Spinal cord (tissue), 10 donors: ENCODE measurements at places on chromosomes 2 and 18. TPM values are rescaled to one million over a fixed set of nuclear protein-coding genes. Genes with fewer than 3 reads are reported as not detected.

GRCh38 chr2:28754321-28754720 is 2.7 kb downstream of the PPP1CB start:
- no peak overlapping the region for H3K27ac ChIP-seq
- no peaks in the 10 kb centered on the region for H3K27me3 ChIP-seq
- no peak overlapping the region for H3K4me3 ChIP-seq
- peaks cover 15% of the 10 kb centered on the region for H3K4me1 ChIP-seq
- no peaks in the 10 kb centered on the region for H3K36me3 ChIP-seq

GRCh38 chr2:27115519-27115918 is 3.4 kb downstream of the CGREF1 start:
- peaks cover 10% of the 10 kb centered on the region for H3K4me1 ChIP-seq
- no peak overlapping the region for H3K4me3 ChIP-seq
- no peak overlapping the region for H3K27ac ChIP-seq
- DNase-seq, result no peak
- H3K27me3 ChIP-seq, result peaks cover 9% of the 10 kb centered on the region

GRCh38 chr2:128786316-128786715 is 467.6 kb upstream of the HS6ST1 start:
- no peak overlapping the region for H3K4me3 ChIP-seq
- no peaks in the 10 kb centered on the region for H3K27me3 ChIP-seq
- peak overlapping the region; percentile 15 for H3K27ac ChIP-seq
- no peaks in the 10 kb centered on the region for H3K36me3 ChIP-seq
- peaks cover 44% of the 10 kb centered on the region for H3K4me1 ChIP-seq
- DNase-seq, result no peak

GRCh38 chr2:19360966-19361321 is 2.5 kb upstream of the OSR1 start:
- H3K36me3 ChIP-seq, result no peaks in the 10 kb centered on the region
- peaks cover 52% of the 10 kb centered on the region for H3K4me1 ChIP-seq
- no peak for DNase-seq
- H3K4me3 ChIP-seq, result peak overlapping the region; percentile 55
- H3K27me3 ChIP-seq, result peaks cover 92% of the 10 kb centered on the region

GRCh38 chr18:76394780-76395476 is 100.1 kb downstream of the ZNF516 start:
- peaks cover 32% of the 10 kb centered on the region for H3K4me1 ChIP-seq
- H3K27ac ChIP-seq, result no peak overlapping the region
- DNase-seq, result peak; percentile 25
- no peaks in the 10 kb centered on the region for H3K27me3 ChIP-seq
- H3K4me3 ChIP-seq, result no peak overlapping the region

DNA sequence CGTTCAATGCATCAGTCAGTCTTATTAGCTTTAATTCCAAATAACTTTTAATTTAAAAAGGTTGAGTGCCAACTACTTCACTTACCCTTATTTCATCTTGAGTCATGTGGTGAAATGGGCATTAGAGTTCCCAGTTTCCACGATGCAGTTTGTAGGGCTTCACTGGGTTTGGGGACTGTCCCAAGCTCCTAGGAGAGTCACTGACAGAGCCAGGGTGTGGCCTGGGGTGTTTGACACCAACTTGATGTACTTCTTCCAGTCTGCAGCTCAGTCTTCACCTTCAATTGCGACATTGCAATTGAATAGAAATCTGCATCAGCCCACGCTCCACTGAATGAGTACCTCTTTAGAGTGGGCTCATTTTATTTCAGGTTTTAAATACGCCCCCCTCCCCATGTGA is 165.3 kb downstream of the ARL4C start:
- no peaks in the 10 kb centered on the region for H3K27me3 ChIP-seq
- no peak overlapping the region for H3K27ac ChIP-seq
- H3K4me1 ChIP-seq, result peaks cover 8% of the 10 kb centered on the region
- no peak for DNase-seq

DNA sequence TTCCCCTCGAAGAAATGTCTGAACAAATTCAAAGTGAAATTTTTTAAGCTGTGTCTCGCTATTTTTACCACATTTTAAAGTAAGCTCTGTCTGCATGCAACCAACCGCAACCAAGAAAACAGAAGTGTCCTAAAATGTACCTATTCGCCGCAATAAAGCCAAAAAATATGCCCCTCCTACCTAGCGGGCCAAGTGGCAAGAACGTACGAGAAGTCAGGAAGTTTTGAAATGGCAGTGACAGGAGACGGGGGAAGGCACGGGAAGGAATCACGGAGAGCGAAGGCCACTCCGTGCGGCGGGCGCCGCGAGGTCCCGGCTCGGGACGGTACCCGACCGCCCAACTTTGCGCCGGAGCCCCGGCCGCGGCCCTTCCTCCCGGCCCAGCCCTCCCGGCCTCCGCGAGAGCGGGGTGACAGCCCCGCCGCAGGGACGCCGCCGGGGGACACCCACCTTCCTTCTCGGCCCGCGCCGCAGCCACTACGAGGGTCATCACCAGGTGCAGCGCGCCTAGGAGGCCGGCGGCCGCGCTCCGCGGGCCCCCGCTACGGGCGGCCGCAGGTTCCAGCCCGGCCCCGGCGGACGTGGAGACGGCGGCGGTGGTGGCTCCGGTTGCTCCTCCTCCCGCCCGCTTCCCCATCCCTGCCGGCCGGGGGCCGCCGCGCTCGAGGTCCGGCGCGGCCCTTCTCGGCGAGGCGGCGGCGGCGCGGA is 568 bp downstream of the TMEM131 start:
- peak overlapping the region; percentile 64 for H3K4me3 ChIP-seq
- peak overlapping the region; percentile 96 for H3K27ac ChIP-seq
- H3K27me3 ChIP-seq, result no peaks in the 10 kb centered on the region
- H3K4me1 ChIP-seq, result peaks cover 14% of the 10 kb centered on the region

- peak overlapping the region; percentile 98 for H3K4me3 ChIP-seq
- H3K27ac ChIP-seq, result peak overlapping the region; percentile 100
- no peaks in the 10 kb centered on the region for H3K27me3 ChIP-seq
- no peak for DNase-seq
- H3K4me1 ChIP-seq, result no peaks in the 10 kb centered on the region
These were observed 1.1 kb downstream of the KANSL1L start for GRCh38 chr2:210170196-210170445.

GRCh38 chr18:75070625-75071483 is 138.1 kb downstream of the PTGR3 start:
- DNase-seq, result no peak
- H3K27ac ChIP-seq, result peak overlapping the region; percentile 30
- no peaks in the 10 kb centered on the region for H3K27me3 ChIP-seq
- H3K4me3 ChIP-seq, result no peak overlapping the region
- peaks cover 15% of the 10 kb centered on the region for H3K4me1 ChIP-seq
- no peaks in the 10 kb centered on the region for H3K36me3 ChIP-seq

DNA sequence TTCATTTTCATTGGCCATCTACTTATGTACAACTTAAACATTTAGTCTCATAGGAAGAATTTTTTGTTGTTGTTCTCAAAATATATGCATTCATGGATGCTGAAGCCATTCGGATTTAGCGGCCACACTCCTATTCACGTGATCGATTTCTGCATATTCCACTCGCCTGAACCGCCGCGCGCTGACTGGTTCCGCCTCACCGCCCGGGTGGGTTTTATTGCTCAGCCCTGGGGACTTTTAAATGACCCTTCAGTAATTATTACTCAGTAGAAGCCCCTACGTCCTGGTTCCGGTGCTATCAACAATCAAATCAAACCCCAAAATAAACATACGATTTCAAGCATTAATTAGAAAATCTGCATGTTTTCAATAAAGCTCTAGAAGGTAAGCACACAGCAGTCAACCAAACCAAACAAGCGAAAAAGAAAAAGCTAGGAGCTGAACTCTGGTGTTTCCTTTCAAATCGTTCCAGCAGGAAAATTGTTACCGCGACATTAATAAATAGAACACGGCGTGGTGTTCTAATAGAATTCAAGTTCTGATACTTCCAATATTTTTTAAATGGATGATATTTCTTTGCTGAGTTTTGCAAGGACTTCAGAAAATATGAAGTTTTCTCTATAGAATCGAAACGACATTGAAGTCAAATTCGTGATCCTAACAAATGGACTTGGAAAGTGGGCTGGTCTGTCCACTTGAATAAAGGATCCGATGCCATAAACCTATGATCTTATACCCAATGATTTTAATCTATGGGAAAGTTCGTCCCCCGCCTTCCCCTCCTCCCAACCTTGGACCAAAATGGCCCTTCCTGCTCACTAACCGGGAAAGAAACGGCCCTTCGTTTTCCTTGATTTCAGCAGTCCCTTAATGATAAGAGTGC is 9.3 kb downstream of the PAX3 start:
- peak overlapping the region; percentile 16 for H3K4me3 ChIP-seq
- DNase-seq, result no peak
- peaks cover 95% of the 10 kb centered on the region for H3K27me3 ChIP-seq
- H3K27ac ChIP-seq, result peak overlapping the region; percentile 92
- H3K36me3 ChIP-seq, result peaks cover 6% of the 10 kb centered on the region
- peaks cover 25% of the 10 kb centered on the region for H3K4me1 ChIP-seq

DNA sequence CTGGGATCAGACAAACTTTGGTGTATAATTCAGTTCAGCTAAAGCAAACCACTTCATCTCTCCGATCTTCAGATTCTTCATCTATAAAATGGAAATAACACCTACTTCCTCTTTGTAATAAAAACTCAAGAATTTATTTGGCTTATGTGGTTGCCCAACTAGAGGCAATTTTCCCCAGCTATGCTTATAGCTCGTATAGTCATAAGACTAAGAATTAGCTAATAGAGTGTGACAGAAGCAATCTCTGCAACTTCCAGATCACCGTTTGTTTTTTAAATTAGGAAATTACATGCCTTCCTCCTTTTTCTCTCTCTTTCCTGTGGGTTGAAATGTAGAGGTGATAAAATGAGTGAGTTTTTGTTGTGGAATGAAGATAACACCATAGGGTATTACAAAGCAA is 35.3 kb upstream of the KCNF1 start:
- H3K4me3 ChIP-seq, result no peak overlapping the region
- H3K27ac ChIP-seq, result no peak overlapping the region
- H3K4me1 ChIP-seq, result peaks cover 4% of the 10 kb centered on the region
- no peaks in the 10 kb centered on the region for H3K27me3 ChIP-seq
- no peak for DNase-seq

GRCh38 chr2:14516844-14517243 is 115.7 kb upstream of the LRATD1 start:
- DNase-seq, result no peak
- no peak overlapping the region for H3K27ac ChIP-seq
- no peaks in the 10 kb centered on the region for H3K27me3 ChIP-seq
- H3K4me1 ChIP-seq, result no peaks in the 10 kb centered on the region
- no peaks in the 10 kb centered on the region for H3K36me3 ChIP-seq

DNA sequence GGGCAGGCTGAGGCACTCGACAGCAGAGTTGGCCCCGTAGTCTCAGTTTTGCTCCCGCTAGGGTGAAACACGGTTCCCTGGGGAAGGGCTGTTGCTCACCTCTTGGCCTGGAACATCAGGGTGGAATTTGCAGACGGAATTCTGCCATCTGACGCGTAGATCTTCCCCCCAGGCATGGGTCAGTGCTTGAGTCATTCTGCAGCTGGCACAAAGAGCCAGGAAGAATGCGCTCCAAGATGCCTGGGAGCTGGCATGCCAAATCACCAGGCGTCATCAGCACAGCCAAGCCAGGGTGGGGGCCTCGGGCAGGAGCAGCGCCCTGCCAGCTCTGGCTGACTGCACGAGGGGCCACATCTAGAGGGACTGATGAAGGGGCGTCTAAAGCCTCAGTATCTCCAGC is 42.7 kb downstream of the ODC1 start:
- no peak overlapping the region for H3K4me3 ChIP-seq
- H3K4me1 ChIP-seq, result peaks cover 62% of the 10 kb centered on the region
- peak overlapping the region; percentile 86 for H3K27ac ChIP-seq
- DNase-seq, result peak; percentile 83
- no peaks in the 10 kb centered on the region for H3K27me3 ChIP-seq

DNA sequence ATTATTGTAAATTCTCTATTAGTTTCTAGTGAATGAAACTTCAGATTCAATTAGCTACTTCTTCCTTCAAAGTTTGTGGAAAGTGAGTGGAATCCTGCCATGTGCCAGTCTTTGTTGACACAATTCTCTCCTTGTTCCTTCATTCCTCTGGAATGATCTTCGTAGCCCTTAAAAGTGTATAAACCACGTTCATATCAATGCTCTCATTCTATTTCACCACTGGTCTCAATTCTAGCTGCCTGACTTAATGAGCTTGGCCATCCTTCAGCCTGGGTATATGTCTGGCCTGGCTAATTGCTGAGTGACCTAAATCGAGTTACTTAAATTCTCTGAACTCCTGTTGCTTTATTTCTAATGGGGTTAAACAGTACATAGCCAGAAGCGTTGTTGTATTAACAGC is 43.5 kb downstream of the INSIG2 start:
- no peaks in the 10 kb centered on the region for H3K36me3 ChIP-seq
- H3K4me1 ChIP-seq, result no peaks in the 10 kb centered on the region
- DNase-seq, result no peak

DNA sequence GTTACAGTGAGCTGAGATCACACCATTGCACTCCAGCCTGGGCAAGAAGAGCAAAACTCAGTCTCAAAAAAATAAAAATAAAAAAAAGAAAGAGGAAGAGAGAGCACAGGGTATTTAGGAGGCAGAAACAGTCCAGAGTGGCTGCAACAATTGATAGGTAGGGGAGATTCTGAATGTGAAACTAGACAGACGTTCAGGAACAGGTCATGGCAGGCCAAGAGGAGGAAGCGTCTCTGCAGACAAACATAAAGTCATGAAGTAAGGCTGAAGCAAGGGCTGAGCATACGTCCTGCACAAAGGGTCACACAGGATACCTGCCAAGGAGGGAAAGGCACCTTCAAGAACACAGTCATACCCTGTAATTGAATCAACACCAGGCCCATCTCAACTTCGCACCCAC is 64.1 kb upstream of the ZNF532 start:
- no peak overlapping the region for H3K4me3 ChIP-seq
- H3K27ac ChIP-seq, result no peak overlapping the region
- no peaks in the 10 kb centered on the region for H3K27me3 ChIP-seq
- H3K36me3 ChIP-seq, result no peaks in the 10 kb centered on the region

MGAT5 gene
- 76.6 TPM for total RNA-seq

GPR75 gene
- total RNA-seq, result 17.5 TPM

TLX2 gene
- total RNA-seq, result 0.69 TPM

REG3A gene
- total RNA-seq, result not detected

SH3BP4 gene
- 29.6 TPM for total RNA-seq

TMEM163 gene
- total RNA-seq, result 35.7 TPM

PTCD3 gene
- 126 TPM for total RNA-seq

CREG2 gene
- total RNA-seq, result 8.1 TPM

ANO7 gene
- total RNA-seq, result 0.89 TPM

MC5R gene
- 0.22 TPM for total RNA-seq

RSAD2 gene
- 13.9 TPM for total RNA-seq

RNU2-63P gene
- 30.7 TPM for total RNA-seq

ARHGAP28 gene
- total RNA-seq, result 27.8 TPM

CD8B2 gene
- 0.40 TPM for total RNA-seq

SNORC gene
- 4.6 TPM for total RNA-seq

SCN1A gene
- total RNA-seq, result 119 TPM

GPAT2 gene
- total RNA-seq, result 0.83 TPM

DLX2 gene
- total RNA-seq, result 0.28 TPM

C1QL2 gene
- 0.11 TPM for total RNA-seq

SLC23A3 gene
- 0.69 TPM for total RNA-seq

PPP3R1 gene
- 23.8 TPM for total RNA-seq

PIEZO2 gene
- total RNA-seq, result 110 TPM

TUBB8B gene
- not detected for total RNA-seq

ALLC gene
- 8.2 TPM for total RNA-seq
